Fibroblast of villous mesenchyme (primary cell): ENCODE measurements at places on chromosomes 5 and 9. TPM values are rescaled to one million over a fixed set of nuclear protein-coding genes. Genes with fewer than 3 reads are reported as not detected.
A peak's percentile ranks its signal among the peaks of the same experiment; 100 is the strongest.

The LHX3 gene
- not detected in 2 replicates for total RNA-seq

- DNase-seq: no peak
These were observed 34.5 kb downstream of the CRB2 start for GRCh38 chr9:123390337-123391135.

The IL31RA gene
- 0.43 and 0.64 TPM in 2 replicates for total RNA-seq

GRCh38 chr9:88535226-88536022, 446 bp downstream of the NXNL2 start:
- no peak for DNase-seq

DNA sequence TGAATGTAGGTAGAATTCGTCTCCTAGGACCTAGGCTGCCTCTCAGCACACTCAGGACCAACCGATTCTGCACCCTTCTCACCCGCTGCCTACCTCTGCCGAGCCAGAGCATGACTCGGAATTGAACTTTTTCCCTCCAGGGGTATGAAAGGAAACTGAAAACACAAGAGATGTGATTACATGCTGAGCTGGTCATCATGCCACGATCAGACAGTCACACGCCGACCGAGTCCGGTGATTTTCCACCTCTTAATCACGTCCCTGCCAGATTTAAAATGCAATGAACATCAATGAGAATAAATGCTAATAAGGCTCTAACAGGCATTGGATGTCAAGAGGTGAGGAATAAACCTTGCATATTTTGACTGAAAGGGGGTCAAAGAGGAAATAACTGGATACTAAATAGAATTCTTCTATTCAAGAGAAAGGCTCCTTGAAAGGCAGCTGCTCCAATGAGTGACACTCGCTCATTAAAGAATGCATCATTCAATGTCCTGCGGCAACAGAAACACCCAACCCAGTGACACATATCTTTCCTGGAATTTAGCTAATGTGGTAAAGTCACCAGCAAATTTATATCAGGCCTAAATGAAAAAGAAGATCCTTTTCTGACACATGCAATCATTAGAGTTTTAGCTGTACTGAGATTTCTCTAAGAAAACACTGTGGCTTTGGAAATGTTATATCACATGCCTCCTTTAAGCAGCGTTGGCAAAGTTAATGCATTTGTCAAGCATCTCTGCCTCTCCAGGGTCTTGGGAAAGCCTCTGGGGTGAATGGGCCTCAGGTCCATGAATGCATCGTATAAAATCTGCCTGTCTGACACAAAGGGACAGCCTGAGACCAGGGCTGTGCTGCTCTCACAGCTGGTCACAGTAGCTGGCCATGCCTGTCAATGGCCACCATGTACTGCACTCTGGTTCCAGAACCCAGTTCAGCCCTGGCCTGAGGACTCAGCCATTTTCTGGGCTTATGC, 128.7 kb downstream of the SPOCK1 start:
- DNase-seq: no peak

DNA sequence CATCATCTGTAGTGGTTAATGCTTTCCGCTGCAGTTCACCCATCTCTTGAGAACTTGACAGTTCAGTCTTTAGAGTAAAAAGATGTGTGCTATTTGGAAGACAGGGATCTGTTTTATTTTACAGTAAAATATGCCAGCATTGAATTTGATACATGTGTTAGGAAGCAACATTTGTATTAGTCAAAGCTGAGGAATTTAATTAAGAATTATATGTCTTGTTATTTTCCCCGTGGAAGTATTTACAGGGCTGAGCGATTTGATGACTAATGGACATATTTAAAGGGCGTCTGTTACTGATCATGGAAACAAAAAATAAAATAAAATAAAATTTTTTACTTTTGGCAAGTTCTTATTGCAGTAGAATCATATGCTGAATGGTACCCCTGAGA, 101.3 kb downstream of the PAM start:
- DNase-seq: peak; percentile 67

The MARCOL gene
- total RNA-seq: not detected in 2 replicates

DNA sequence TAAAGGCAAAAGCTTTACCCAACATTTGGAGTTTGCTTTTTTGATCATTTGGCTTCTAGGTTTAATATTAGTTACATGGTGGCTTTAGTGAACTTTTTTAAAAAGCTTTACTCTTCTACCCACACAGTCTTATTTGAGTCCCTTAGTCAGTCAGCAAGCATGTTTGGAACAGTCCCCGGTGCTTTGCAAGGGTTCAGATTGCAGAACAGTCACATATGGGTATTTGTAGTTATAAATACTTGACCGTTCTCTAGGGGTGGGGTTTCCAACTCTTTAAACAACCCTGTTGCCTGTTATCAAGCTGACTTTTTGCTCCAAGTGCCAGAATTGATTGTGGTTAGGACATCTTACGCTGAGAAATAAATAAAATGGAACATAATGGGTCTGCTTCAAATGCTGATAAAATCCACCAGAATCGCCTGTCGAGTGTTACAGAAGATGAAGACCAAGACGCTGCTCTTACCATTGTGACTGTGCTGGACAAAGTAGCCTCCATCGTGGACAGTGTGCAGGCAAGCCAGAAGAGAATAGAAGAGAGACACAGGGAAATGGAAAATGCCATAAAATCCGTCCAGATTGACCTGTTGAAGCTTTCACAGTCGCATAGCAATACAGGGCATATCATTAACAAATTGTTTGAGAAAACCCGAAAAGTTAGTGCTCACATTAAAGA, at the start of gene CAVIN4:
TSS of gene CAVIN4 (plus strand) at position 304 of the 673 bp plus-strand sequence. CDS start at position 369, 65 bp downstream.
- peak; percentile 27 for DNase-seq

DNA sequence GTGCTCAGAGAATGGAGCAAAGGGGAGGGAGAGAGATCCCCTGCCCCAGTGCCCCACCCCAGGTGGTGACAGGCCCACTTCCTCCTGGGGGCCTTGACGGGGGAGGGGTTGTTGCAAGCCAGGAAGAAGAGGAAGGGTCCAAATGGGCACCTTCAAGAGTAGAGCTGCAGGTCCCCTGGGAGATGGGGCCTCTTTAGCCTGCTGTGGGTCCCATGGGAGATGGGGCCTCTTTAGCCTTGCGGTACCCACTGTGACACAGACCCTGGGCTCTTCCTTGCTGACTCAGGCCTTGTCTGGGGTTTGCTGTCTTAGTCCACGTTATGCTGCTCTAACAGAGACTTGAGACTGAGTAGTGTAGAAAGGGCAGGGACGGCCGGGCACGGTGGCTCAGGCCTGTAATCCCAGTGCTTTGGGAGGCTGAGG, 9.6 kb upstream of the TOR4A start:
- DNase-seq: peak; percentile 29

DNA sequence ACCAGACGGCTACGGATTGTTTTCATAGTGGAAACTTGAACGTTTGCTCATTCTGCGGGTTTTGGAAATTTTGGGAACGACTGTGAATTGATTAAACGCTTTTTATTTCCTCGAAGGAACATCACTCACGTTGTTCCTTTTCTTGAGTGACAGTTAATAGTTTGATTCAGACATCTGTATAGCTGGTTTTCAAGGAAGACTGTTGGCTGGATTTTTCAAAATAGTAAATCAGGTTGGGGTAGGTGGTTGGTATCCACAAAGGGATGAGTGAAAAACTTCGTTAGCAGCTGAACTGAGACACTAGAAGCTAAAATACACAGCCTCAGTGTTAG, 1.1 kb downstream of the TGFBR1 start:
- no peak for DNase-seq

- DNase-seq: peak; percentile 78
These were observed 9.6 kb downstream of the TLE4 start for GRCh38 chr9:79581388-79581787.

GRCh38 chr5:41754857-41755256, 115.4 kb downstream of the OXCT1 start:
- peak; percentile 12 for DNase-seq

DNA sequence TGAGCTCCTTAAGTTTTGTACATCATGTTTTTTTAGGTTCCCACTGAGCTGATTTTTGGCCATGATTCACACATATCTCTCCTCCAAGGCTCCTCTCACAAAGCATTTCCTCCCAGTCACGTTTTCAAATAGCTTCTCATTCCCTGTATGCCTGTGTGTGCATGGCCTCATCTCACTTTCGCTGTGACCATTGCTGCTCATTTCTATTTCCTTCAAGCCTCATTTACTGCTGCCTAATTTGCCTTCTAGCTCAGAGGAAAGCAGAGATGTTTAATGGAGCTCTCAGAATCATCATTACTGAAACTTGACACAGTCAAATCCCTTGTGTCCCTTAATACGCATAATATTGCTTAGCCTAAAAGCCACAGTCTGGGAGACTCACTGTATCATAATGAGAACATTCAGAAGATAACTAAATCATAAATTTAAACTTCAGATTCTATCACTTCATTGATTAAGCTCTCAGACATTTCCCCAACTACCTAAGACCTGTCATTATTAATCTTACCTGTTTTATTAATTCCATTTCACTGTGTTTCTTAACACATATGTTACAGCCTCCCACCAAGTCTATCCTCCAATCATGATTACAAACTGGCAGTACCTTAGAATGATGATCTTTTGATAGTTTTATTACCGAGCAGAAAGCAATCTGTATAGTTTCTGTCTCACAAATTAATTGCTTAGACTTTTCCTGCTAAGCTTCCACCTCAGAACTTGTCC, 278.3 kb upstream of the PTGER4 start:
- no peak for DNase-seq

The SOHLH1 gene
- total RNA-seq: not detected in 2 replicates

DNA sequence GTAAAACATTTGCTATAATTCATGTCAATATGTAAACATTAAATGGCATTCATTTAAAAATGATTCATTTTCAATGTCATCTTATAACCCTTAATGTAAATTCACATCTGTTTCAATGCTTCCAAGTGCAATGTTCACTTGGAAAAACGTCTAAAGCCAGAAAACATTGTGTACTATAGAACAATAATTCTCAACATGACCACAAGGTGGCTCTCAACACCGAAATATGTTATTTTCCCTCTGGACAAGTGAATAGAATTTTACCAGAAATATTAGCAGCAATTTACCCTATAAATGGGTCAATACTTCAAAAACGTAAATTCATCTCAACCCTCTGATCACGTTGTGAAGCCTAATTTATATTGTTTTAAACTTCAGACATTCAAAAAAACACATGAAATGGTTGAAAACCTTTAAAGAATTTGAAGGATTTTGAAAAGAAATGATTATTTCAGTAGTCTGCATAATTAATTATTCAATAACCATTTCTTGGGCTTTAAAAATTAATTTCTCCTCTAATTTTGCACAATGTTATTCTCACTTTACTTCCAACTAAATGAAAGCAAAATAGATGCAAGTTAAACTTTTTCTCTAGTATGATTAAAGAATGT, 11.0 kb downstream of the CDH10 start:
- DNase-seq: peak; percentile 28

DNA sequence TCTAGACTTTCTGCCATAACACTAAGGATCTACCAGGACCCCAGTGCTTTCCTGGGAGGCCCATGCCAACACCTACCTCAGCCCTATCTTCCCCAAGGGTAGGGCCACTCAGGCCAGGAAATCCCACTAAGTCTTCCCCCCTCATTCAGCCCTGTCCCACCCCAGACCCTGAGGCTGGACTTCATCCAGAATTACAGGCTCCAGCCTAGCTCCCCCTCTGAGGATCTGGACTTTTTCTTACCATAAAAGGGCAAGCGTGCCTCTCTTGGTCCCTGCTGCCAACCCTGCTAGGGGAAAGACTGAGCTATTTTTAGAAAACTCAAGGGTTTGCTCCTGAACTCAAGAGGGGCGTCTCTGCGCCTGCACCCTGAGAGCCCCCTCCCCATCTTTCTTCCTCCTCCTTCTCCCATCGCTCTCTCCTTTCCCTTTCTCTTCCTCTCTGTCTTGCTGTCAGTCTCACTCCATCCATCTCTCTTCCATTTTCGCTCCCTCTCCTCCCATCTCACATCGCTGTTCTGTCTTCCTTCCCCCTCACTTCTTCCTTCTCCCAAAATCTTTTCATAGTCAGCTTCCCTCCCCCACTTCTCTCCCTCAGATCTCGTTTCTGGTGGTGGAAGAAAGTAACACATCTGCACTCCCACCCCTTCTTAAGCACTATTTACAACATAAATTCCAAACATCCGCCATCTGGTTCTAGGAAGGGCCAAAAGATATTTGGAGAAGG, 38.1 kb upstream of the IL17B start:
- peak; percentile 97 for DNase-seq

- no peak for DNase-seq
These were observed 584.9 kb downstream of the MAT2B start for GRCh38 chr5:164090358-164090757.

GRCh38 chr5:45454114-45454513, 242.1 kb downstream of the HCN1 start:
- DNase-seq: peak; percentile 1

GRCh38 chr5:171316258-171317121, 7.4 kb downstream of the TLX3 start:
- no peak for DNase-seq

The BTNL3 gene
- not detected in 2 replicates for total RNA-seq

The CDK5RAP2 gene
- 19.0 and 21.2 TPM in 2 replicates for total RNA-seq

The HSPB3 gene
- total RNA-seq: 1.7 and 6.1 TPM in 2 replicates

DNA sequence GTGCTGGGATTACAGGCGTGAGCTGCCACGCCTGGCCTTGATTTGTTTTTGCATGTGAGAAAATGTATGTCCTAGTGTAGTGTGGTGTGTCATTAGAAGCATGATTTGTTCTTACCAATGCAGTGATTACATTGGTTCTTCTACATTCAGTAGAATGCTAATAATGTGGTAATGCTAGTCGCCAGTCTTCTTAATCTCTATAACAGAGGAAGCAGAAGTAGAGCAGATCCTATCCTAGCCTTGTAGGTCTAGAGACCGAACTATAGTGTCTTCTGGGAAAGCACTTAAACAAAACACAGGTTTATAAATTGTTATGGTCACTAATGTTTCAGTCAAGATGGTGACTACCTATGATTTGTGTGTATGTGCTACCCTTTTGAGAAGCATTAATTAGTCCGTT, 197.5 kb upstream of the DMRT1 start:
- no peak for DNase-seq
